ENCODE measurements at places on chromosomes 6 and 20.

GRCh38 chr6:20192625-20193024 is 19.6 kb downstream of the MBOAT1 start:
- DNase-seq, result no peak

- no peak for DNase-seq
Observed at GRCh38 chr20:25548613-25549086, 36.7 kb downstream of the NINL start.

- DNase-seq, result no peak
Observed at GRCh38 chr6:138109042-138109997, 2.1 kb upstream of the PERP start.

DNA sequence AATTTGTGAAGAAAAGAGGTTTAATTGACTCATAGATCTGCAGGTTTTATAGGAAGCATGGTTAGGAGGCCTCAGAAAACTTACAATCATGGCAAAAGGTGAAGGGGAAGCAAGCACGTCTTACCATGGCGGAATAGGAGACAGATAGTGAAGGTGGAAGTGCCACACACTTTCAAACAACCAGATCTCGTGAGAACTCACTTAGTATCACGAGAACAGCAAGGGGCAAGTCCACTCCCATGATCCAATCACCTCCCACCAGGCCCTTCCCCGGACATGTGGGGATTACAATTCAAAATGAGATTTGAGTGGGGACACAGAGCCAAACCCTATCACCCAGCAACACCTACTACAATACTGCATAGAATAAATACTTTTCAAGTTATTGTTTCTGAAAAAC is 7.3 kb upstream of the HEBP2 start:
- DNase-seq, result no peak

DNA sequence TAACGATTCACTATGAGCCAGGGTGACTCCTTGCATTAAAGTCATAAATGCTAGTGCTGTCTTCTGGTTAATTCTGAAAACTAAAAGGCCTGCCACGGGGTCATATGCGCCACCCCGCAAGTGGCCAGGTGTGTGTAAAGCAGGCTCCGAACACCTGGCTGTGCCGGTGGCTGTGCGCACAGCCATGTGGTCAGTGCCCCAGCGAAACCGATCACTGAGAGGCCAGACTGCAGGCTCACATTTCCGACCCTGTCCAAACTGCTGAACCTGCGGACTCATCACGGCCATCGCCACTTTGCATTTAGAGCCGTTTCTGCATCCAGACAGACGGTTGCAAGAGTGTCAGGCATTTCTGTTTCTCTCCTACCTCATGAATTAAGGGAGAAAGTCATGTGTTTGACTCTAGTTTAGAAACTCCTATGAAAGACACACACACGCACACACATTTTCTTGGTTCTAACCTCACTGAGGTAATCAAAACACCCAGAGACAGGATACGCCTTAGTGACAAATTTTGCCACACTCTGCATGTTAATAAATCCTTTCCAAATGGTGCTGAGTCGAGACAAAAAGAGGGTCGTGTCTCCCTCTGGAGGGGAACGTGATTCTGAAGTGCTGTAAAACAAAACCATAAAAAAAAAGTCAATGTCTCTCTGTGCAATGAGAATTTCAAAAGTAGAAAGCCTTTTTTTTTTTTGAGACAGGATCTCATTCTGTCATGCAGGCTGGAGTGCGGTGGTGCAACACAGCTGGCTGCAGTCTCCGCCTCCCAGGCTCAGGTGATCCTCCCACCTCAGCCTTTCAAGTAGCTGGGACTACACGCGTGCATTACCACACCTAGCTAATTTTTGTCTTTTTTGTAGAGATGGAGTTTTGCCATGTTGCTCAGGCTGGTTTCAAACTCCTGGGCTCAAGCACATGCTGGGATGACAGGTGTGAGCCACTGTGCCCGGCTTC is 31.0 kb upstream of the TCFL5 start:
- no peak for DNase-seq

GRCh38 chr6:130927305-130927704 is 100.1 kb downstream of the SMLR1 start:
- DNase-seq, result no peak

DNA sequence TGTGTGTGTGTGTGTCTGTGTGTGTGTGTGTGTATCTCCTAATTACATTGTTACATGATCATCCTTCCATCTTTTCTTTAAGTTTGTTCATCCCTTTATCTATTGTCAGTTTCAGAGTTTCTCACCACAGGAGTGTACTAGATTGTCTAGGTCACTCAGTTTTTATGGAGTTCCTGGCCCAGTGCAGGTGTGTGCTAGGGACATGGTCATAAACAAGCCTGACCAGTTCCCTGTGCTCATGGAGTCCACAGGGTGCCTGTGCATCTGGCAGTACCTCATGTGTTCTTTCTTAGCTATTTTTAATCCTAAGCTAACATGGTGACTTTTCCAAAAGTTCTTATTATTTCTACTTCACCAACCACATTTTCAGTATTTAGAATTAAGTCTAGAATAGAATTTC is 43.9 kb downstream of the PHACTR2 start:
- no peak for DNase-seq

- DNase-seq, result no peak
Observed at GRCh38 chr6:142947714-142948480, 2.9 kb upstream of the HIVEP2 start.

- DNase-seq, result no peak
Observed at GRCh38 chr20:15012566-15012965, 675.2 kb upstream of the FLRT3 start.

GRCh38 chr6:775863-776262 is 82.9 kb upstream of the EXOC2 start:
- DNase-seq, result no peak

- no peak for DNase-seq
Observed at GRCh38 chr6:91713911-91714310, 1127.0 kb upstream of the MAP3K7 start.

DNA sequence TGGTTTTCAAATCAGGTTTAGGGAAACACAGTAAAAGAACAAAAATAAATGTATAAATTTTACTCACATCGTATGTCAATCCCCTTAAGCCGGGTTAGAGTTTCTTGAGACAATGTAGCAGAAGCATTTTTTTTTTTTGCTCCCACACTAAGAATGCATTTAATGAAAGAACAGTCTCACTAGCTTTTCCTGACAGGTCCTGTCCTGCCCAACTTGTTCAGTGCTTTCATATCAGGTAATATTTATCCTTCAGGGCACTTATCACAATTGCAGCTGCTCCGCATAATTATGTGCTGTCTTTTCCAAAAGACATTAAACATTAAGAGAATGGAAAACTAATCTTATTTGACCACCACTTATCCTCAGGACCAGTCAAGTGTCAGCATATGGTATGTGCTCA is 632.0 kb downstream of the HTR1B start:
- no peak for DNase-seq

DNA sequence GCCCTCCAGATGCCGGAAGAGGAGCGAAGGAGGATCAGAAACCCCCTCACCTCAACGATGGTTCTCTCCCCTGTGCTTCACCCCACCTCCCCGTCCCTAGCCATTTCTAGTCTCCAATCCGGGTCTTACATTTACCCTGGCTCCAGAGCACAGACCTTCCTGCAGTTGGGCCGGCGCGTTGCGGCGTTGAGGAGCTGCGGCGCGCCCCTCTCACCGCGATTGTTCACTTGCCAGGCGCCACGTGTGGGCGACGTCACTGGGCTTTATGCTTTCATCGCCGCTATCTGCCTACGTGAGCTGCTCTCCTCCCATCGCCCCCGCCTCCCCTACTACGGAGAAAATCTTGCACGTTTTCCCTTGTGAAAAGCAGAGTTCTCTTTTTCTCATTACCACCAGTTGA is at the start of gene CRISP2:
TSS of gene CRISP2 (minus strand) at position 198 of the 400 bp plus-strand sequence. CDS start 4,347 bp downstream, outside the sequence.
- no peak for DNase-seq

- no peak for DNase-seq
Observed at GRCh38 chr6:139161817-139162284, 27.0 kb downstream of the HECA start.

- DNase-seq, result no peak
Observed at GRCh38 chr6:147738099-147738498, 229.6 kb downstream of the SAMD5 start.

DNA sequence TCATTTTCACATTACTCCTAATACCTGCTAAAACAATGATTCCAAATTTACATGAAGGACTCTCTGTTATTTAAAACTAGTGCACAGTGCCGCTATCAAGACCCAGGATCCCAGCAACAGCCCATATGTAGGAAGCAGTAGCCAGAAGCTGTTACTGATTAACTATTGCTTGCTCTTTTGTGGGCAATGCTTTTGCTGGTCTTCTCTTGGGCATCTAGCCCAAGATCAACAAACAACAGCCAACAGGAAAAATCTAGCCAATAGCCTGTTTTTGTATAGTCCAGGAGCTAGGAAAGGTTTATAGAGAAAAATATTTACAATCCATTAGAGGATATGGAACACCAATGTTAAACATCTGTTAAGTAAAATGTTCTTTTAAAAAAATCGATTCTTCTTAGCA is 22.1 kb upstream of the TENT5A start:
- no peak for DNase-seq

GRCh38 chr6:158143700-158144099 is 24.4 kb downstream of the SERAC1 start:
- no peak for DNase-seq

- no peak for DNase-seq
Observed at GRCh38 chr6:106630366-106630765, 988 bp downstream of the QRSL1 start.
